Cerebellum (tissue), 4 donors: ENCODE measurements at places on chromosomes 1 and 21. TPM values are rescaled to one million over a fixed set of nuclear protein-coding genes. Genes with fewer than 3 reads are reported as not detected.
A peak's percentile ranks its signal among the peaks of the same experiment; 100 is the strongest.

TFF3 gene
- total RNA-seq, result not detected

ZCCHC17 gene
- 32.7 TPM for total RNA-seq

IKBKE gene
- total RNA-seq, result 2.5 TPM

MAP3K21 gene
- 8.8 TPM for total RNA-seq

KIAA0040 gene
- 1.00 TPM for total RNA-seq

KDM5B gene
- 209 TPM for total RNA-seq

C4BPA gene
- total RNA-seq, result not detected

ST6GALNAC3 gene
- total RNA-seq, result 15.2 TPM

SPATA1 gene
- 2.0 TPM for total RNA-seq

BRDT gene
- not detected for total RNA-seq

ARHGEF11 gene
- total RNA-seq, result 43.6 TPM

- no peak for DNase-seq
These were observed 9.0 kb upstream of the MEF2D start for GRCh38 chr1:156509424-156510034.

DNA sequence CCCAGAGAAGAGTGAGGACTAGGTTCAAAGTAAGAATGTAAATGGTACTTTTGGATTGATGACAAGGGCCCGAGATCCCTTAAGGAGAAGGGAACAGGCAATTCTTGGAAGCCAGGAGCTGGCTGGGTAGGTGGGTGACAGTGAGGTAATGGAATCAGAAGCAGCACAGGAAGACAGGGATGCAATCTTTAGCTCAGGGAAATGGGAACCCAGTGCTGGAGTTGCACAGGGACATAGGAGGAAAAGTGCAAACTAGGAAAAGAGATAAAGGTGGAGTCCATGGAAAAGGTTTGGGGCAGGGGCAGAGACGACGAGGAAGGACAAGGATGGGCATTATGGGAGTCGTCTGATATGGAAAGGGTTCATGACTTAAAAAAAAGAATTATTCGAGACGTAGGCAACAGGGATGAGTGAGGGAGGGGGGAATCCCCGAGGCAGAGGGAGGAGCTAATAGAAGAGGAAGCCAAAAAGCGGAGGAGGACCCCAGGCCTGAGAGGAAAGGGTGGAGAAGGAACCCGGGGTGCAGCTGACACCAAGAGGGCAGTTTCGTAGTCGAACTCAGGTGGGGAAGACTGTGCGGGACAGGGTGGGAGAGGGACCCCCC is 495 bp downstream of the PI4KB start:
- DNase-seq, result peak; percentile 56

- DNase-seq, result no peak
These were observed 23.9 kb downstream of the S1PR1 start for GRCh38 chr1:101260556-101261350.

DNA sequence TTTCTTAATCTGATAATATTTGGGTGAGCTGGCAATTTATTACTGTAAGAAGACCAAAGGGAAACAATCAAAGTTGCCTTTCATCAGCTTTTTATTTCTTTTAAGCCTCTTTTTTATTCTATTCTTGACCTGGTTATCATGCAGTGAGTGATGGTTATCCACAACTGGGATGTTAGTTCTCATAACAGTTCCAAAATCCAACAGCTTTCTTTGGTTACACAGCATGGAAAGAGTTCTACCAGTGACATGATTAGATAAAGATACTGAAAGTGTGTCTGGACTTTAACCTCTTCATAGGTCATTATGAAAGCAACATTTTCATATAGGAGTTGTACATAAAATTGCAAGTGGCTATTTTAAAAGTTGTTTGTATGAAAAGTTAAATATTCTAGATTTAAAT is 163.0 kb downstream of the SYT2 start:
- DNase-seq, result no peak

- no peak for DNase-seq
These were observed 42.3 kb downstream of the NEK7 start for GRCh38 chr1:198199105-198199504.

DNA sequence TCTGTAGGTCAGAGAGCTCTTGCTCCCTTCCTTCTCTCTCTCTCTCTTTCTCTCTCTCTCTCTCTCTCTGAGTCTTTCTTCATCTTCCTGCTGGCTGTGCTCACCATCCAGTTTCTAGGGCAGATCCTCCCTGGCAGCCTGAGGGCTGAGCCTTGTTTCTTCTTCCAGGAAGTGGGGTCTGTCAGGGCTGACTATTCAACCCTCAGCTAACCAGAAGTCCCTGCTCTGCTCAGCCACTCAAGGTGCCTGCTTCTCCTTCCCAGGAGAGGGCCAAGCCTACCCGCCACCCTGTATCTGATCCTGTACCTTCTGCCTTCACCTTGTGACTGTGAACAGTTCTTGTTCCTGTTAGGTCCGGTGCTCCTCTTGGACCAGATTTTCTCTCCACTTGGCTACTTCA is 107.6 kb upstream of the ETV3 start:
- DNase-seq, result no peak

DNA sequence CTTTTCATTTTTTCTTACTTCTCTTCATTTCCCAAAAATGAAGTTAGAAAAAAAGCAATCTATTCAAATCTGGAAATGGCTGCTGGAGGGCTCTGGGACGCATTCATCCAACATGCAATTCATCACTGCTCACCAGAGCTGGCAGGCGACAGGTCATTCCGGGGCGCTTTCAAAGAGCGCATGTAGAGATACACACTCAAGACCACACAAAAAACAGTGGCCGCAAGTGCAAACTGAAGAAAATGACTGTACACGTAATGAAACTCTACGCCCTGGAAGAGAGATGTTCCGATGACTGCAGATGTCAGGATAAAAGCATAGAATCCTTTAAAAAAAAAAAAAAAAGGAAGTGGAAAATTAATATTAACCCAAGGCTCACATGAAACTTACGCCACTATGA is 15.5 kb downstream of the LBR start:
- DNase-seq, result no peak

GRCh38 chr1:195754874-195755273 is 853.4 kb downstream of the KCNT2 start:
- no peak for DNase-seq

GRCh38 chr1:64515427-64515826 is 45.5 kb downstream of the CACHD1 start:
- DNase-seq, result no peak

DNA sequence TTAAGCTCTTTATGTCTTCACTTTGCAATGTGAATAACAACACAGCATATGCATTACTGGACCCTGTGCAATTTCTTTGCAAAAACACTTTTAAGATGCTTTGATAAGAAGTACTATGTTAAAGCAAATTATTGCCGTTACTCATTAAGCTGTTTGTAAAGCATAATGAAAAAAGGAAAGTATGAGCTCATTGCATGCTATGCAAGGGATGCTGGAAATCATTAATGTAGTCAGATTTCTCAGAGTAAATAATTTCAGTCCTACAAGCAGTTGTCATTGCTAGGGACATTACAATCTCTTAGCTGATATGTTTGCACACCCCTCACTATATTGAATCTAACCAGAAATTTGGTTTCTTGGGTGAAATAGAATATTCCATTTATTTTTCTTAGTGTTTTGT is 982.5 kb upstream of the ADGRL2 start:
- no peak for DNase-seq

DNA sequence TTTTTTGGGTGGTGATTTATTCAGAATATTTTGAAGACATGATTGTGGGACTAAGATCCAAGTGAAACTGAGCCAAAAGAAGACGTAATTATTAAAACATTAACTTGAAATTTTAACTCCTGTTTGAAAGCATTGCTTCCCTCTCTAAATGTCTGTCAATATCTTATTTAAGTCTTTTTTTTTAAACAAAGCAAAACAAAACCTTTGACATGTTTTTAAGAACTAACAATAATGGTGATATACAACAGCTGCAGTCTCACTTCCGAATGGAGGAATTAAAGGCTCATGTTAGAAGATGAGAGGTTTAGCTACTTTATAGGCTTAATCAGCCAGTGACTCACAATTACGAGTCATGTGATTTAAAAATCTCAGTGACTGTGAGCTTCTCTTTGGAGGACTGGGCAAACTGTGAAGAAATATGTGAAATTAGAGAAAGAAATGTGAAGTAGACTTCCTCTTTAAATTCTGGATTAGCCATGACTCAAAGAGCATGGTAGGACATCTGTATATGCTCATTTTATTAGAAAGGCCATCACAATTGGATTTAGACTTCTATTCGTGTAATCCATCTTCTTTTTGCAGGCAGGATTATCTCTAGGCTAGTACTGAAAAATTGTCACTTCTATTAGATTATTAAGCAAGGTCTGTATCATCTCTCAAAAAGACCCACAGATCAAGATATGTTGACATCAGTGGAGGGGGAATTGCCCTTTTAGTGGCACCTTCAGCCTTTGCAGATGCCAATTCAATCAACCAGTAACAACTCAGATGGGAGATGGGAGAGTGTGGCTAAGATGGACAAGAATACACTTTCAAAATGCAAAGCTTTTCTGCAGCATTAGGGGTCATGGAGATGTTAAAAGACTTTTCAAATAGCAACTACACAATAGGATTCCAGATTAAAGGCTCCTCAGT is 28.7 kb downstream of the KCNA3 start:
- no peak for DNase-seq

- no peak for DNase-seq
These were observed 14.4 kb downstream of the RALGPS2 start for GRCh38 chr1:178739285-178740045.

- no peak for DNase-seq
These were observed 42.9 kb downstream of the CD53 start for GRCh38 chr1:110915804-110916203.

DNA sequence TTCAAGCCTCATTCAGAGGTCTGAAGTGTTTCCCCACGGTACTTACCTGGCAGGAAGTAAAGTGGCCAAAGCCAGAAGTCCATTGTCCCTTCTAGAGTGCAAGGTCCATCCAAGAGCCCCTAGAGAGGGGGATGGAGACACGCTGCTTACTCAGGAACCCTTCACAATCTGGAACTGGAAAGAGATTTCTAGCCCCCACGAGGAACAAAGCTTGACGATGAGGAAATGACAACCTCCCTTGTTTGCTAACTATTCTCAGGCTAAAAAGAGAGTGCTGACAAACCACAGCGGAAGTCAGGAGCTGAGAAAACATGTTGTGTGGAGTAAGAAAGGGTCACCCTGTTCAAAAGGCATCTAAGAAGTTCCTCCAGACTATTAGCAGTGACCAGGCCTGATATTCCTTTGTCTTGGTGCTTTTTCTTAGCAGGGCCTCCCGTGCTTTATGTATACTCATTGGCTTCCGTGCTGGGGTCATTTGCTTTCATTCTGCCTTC is at the start of gene FCMR:
FCMR (minus strand) TSS at position 170 of the 494 bp plus-strand sequence; CDS start at position 83, 87 bp downstream.
- DNase-seq, result no peak

GRCh38 chr1:85325920-85326319 is 49.5 kb upstream of the BCL10 start:
- DNase-seq, result no peak

- peak; percentile 54 for DNase-seq
These were observed 51.8 kb downstream of the MT1HL1 start for GRCh38 chr1:236952246-236953003.

GRCh38 chr1:155001675-155002463 is 733 bp upstream of the ZBTB7B start:
- DNase-seq, result peak; percentile 100

GRCh38 chr1:229070168-229070567 is 200.7 kb upstream of the RAB4A start:
- peak; percentile 19 for DNase-seq

- DNase-seq, result no peak
These were observed 19.9 kb upstream of the LDLRAP1 start for GRCh38 chr1:25523542-25523941.

GRCh38 chr21:34557261-34557660 is 45.3 kb upstream of the KCNE1 start:
- DNase-seq, result no peak

DNA sequence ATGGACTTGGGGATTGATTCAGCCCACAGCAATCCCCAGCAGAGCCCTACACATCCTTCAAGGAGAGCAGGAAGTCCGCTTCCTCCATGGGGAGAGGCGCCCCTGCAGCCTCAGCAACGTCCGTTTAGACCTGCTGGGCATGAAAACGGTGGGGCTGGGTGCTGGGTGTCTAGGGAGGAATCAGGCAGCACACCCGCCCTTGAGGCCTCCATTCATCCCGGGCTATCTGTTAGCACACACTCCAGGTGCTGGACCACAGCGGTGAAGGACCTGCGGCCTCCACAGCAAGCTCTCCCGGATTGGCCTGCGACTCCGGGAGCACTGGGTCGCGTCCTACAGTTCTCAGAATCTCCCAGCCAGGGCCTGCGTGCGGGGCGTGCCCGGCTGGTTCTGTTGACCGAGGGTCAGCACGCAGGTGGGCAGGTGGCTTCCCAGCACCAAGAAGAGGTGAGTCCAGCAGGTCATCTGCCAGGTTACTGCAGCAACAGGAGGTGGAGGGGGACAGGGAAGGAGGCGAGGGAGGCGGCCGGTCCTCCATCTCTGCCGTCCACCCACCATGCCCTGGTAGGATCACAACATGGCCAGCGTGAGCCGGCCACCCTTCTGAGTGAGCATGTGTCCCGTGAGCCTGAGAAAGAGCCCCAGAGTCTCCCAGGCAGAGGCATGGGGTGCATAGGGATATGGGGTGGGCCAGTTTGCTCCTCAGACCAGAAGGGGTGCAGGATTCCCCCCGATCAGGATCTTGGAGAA is 96.6 kb downstream of the RIPK4 start:
- no peak for DNase-seq

DNA sequence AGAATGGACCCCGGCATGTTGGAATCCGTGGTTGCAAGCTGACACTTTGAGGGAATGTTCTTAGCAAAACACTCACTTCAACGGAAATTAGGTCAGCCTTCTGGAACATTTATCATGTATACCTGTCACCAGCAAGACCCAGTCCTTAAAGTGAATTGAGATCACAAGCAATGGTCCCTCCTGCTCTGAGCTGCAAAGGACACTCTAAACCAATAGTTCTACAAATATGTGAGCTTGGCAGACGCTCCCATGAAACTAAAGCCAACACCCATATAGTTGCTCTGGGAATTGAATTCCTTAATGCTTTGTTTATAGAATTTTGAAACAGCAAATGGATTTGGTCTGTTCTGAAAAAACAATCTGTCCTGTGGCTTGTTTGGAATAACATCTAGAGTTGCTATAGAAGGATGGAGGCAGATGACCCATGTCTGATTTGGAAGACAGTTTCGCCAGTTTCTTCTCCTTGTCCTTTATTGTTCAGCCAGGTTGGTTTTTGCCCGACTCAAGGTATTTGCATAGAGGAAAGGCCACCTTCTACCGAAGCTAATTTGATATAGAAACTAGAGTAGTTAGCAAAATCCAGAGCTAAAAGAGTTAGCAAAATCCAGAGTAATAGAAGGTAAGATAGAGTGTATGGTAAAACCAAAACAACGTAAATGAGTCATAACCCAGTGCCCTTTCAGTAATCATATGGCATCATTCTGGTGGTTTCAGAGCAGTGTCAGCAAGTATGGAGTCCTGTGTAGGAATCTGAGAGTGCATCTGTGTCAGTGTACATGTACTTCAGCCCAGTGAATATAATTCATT is 236.2 kb downstream of the NFIA start:
- DNase-seq, result no peak

GRCh38 chr1:230824551-230824918 is 43.8 kb downstream of the C1orf198 start:
- DNase-seq, result no peak

- DNase-seq, result no peak
These were observed 47.6 kb downstream of the MATN1 start for GRCh38 chr1:30675761-30676160.

GRCh38 chr1:23899070-23899469 is 14.1 kb downstream of the CNR2 start:
- no peak for DNase-seq
